T-cell (primary cell): ENCODE measurements at places on chromosomes 7 and 10.

DNA sequence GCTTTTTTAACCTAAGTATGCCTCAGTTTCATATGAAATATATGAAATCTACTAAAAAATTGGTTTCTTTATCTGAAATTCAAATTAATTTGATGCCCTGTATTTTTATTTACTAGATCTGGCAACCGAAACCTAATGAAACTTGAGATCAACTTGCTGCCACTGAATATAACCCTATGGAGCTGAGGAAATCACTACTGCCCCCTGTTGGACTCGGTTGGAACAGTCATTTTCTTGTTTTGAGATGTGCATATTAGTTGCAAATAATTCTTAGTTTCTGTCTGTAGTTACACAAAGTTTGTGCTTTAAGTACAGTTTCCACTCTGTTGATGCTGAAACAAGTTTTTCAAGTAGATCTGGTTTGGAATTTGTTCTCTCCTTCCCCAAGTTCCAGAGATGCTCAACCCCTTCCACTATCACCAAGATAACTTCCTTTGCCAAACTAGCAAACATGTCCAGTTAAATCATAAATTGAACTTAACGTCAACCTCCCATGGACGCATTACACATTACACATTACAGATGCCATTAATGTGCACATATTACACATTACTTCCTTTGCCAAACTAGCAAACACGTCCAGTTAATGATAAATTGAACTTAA, 22.2 kb upstream of the EXOC4 start:
- DNase-seq: peak; percentile 42

DNA sequence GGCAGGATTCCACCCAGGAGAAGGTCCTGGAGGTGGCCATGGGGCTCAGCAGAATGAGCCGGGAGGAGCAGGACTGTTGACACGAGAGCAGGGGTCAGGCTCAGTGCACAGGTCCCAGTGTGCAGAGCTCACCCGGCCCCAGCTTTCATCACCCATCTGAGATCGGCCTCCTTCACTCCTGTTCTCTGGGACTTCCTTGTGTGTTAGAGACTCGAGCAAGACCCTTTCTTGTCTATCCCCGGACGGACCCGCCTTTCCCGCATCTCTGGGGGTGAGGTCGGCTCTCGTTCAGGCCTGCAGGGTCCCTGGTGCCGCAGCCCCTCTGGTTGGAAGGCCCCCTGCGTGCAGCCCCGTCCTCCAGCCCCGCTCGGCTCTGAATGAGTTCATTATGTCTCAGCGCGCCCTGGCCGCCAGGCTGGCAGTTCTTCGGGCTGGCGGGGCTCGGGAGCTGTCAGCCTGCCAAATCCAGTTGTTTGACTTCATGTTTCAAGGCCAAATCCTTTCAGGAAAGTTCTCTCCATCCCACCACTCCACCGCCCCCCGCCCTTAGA, 127.9 kb downstream of the LHPP start:
- no peak for DNase-seq

- DNase-seq: no peak
Measured at GRCh38 chr7:100090527-100091410, 2.0 kb downstream of the COPS6 start.

GRCh38 chr10:114726820-114727271, 68.8 kb upstream of the ABLIM1 start:
- no peak for DNase-seq

- no peak for DNase-seq
Measured at GRCh38 chr7:155418304-155418703, 39.6 kb upstream of the EN2 start.
